ENCODE measurements at places on chromosomes 1 and 21.

- DNase-seq = no peak
These were observed 569 bp upstream of the DAB1 start for GRCh38 chr1:57424231-57425027.

GRCh38 chr21:43940329-43941050, 71.6 kb upstream of the TRAPPC10 start:
- no peak for DNase-seq

DNA sequence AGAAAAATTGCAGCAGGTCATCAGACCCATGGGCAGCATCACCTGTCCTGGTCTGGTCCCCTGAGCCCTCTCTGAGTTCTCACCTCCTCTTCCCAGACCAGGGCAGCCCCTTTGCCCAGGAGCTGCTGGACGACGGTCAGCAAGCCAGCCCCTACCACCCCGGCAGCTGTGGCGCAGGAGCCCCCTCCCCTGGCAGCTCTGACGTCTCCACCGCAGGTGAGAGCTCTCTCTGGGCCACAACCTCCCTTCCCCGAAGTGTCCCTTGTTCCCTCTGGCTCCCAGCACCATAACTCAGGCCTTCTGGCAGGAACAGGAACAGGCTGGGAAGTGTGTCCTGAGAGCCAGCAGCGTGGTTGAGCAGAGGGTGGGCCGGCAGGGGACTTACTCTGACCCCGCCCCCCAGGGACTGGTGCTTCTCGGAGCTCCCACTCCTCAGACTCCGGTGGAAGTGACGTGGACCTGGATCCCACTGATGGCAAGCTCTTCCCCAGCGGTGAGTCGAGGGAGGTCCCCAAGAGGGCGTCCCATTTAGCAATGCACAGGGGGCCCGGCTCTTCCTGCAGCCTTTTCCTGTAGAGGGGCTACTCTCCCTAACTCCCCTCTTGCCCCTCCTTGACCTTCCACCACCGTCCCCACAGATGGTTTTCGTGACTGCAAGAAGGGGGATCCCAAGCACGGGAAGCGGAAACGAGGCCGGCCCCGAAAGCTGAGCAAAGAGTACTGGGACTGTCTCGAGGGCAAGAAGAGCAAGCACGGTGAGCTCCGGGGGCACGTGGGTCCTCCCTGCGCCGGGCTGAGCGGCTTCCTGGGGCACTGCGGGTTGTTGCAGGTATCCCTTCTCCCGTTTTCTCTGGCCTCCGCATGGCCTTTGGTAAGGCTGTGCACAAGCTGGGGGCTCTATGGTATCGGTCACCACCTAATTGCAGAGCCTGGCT, 2.4 kb downstream of the ELF3 start:
- DNase-seq = no peak

DNA sequence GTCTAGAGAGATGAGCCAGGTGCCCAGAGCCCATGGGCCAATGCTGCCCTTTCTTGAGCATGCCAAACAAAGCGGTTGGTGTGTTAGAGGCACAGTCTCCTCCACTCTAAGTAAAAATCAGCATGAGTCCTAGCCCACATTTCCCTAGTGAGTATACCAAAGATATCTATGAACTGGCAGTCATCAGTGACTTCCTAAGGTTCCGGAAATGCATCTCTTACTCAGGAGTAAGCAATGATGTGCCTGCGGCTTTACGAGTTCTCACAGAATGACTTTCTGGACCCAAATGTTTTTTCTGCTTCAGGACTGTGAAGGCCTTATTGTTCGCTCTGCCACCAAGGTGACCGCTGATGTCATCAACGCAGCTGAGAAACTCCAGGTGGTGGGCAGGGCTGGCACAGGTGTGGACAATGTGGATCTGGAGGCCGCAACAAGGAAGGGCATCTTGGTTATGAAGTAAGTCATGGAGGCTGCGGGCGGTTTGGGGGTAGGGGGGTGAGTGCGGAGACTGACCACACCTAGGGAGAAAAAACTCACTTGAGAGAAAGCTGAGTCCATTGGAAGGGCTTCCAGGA, 9.2 kb downstream of the PHGDH start:
- DNase-seq = no peak

DNA sequence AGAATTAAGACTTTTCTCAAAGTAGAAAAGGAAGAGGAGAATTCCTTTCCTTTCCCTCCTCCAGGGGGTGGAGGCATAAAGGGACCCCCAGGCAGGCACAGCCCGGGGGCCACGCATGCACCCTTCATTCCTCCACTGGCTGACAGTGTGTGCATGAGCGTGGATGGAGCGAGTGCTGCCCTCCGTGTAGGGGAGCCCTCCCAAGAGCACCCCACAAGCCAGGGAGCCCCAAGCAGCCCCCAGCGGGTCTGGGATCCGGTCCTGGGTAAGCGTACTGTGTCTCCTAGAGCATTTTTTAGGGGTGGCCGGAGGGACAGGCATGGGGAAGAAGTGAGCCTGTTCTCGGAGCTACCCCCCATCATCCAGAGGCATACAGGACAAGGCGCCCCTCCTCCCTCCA, 120.5 kb downstream of the SIK1 start:
- no peak for DNase-seq

DNA sequence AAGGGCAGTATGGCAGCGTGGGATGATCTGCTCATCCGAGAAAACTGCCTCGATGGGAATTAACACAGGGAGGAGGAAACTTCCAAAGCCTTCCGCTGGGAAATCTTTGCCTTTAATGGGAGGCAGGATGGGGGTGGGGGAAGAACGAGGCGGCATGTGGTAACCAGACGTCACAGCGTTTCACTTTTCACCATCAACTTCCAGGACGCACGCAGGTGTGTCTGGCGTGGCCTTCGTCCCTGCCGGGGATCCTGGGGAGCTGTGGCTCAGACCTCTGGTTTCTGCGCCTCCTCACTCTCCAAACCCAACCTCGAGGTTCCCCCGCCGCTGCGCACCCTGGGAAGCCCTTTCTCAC, 282 bp downstream of the RSPH1 start:
- no peak for DNase-seq

GRCh38 chr1:30196457-30196856, 526.9 kb downstream of the MATN1 start:
- no peak for DNase-seq

GRCh38 chr1:63679076-63679475, 85.9 kb downstream of the PGM1 start:
- DNase-seq = no peak

DNA sequence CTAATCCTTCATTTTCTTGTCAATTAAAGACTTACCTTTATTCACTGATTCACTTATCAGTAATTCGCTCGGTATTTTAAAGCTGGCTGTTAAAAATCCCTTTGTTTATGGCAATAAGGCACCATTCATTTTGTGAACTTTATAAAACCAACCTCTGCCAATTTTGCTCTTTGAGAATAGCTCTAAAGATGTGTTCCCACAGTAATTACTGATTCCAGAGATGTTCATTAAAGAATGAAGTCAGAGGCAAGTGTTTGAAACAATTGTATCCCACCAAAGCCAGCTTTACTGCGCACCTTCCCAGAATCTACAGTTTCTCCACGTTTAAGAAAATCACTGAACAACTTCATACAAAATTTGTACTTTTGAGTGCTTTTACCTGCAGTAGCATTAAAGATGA, 424.5 kb downstream of the USP25 start:
- DNase-seq = no peak

GRCh38 chr21:35048183-35048601, 910 bp downstream of the RUNX1 start:
- peak; percentile 65 for DNase-seq

- no peak for DNase-seq
These were observed 6.2 kb upstream of the TMEM54 start for GRCh38 chr1:32907435-32907834.

DNA sequence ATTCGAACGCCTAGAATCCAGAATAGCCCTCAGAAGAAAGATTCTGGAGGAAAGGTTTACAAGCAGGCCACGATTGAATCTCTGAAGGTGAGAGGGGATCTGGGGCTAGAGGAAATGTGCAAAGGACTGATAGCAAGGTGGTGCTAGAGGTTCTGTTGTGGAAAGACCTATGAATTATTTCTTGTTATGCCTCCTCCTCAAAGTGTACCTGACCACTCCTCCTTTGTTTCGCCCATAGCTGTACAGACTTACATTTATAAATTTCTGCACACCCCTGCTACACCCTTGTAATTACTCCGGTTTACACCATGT, 986 bp downstream of the TCEANC2 start:
- no peak for DNase-seq

GRCh38 chr1:100882698-100883097, 11.9 kb downstream of the EXTL2 start:
- no peak for DNase-seq

- DNase-seq = no peak
These were observed 18.9 kb downstream of the SLC16A1 start for GRCh38 chr1:112937070-112937469.

- DNase-seq = peak; percentile 55
These were observed 1.1 kb downstream of the AGTRAP start for GRCh38 chr1:11736746-11737639.

DNA sequence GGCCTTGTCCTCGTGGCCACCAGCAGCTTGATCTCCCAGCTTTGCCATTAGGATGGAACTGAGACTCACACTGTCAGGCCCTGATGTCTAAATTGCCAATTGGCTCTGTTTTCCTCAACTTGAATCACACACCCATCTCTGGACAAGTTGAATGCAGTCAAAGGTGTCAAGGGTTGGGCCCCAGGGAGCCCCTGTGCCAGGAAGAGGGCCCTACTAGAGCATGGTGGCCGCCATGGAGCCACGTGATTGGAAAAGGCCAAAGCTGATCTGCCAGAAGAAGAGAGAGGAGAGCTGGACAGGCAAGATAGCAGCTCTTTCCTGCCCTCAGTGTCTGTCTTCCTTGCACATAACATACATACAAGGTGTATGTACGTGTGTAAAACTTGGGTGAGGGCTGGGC, 54.9 kb upstream of the NEK2 start:
- DNase-seq = no peak

DNA sequence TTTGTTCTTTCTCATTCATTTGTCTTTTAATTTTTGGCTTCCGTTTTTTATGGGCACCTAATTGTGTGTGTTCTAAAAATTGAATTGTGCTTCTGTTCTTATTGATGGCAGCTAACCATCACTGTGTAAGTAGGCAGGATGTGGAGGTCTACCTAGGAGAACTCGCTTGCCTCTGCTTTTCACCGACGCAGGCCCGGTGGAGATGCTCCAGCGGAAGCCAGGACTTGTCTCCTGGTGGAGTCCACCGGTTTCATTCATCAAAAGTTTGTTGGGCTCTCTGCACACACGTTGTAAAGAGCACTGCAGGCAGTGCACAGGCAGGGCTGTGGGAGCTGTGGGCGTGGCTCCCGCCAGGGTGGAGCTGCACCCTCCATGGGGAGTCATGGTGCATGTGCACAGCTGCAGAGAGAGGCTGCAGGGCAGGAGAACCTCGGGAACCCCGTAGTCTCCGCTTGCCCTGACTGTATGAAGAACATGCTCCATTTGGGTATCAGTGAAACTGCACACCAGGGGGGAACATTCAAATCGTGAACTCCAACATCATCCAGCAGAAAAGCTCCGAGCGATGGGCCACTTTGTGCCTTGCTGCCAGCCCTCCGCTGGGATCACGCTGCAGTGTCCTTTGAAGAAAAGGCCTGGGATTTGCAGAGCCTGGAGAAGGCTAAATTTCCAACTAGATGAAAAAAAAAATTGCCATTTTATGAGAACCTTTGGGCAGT, 6.0 kb upstream of the C1orf174 start:
- DNase-seq = no peak

- no peak for DNase-seq
These were observed 71.6 kb downstream of the SGIP1 start for GRCh38 chr1:66605419-66605997.

GRCh38 chr1:204359474-204360255, at the start of gene PLEKHA6:
TSS of gene PLEKHA6 (minus strand) at chr1:204359929. CDS start at chr1:204273727, 86,202 bp downstream.
- DNase-seq = no peak

All from T-helper 2 cell (primary cell).